SJCRH30 (cell line): ENCODE measurements at places on chromosomes 7 and 10.

DNA sequence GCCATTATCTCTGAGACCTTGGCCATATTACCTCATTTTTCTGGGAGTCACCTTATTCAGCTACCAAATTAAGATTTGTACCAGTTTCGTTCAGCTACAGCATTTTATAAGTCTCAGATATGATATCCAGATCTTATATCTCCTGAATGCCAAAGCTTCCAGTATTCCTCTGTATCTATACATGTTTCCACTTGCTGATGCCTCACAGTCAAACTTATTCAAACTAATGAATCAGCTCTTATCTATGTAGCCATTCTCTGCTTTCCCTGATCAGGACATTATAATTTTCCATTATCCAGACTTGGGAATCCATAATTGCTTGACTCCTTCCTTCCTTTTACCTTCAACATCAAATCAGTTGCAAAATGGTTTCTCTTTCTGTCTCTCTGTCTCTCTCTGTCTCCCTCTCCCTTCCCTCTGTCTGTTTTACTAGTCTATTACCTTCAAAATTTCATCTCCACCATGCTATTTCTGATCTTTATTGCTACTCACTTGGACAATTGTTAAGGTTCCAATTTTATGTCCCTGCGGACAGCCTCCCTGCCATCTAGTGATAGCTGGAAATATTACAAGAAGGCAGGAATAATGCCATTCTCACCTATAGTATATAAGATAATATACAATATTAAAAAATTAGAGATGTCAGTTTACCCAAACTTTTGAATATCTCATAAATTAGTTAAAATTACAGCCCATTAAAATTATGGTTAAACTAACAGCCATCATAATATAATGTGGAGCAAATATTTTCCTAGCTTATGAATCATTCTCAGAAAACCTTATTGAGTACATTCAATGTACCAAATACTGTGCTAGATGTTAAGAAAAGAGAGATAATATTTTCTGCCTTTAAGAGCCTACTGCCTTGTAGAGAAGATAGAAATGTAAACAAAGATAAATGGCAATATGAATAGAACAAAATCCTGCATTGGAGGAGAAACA, 89.8 kb downstream of the PCLO start:
- peak; percentile 11 for DNase-seq

DNA sequence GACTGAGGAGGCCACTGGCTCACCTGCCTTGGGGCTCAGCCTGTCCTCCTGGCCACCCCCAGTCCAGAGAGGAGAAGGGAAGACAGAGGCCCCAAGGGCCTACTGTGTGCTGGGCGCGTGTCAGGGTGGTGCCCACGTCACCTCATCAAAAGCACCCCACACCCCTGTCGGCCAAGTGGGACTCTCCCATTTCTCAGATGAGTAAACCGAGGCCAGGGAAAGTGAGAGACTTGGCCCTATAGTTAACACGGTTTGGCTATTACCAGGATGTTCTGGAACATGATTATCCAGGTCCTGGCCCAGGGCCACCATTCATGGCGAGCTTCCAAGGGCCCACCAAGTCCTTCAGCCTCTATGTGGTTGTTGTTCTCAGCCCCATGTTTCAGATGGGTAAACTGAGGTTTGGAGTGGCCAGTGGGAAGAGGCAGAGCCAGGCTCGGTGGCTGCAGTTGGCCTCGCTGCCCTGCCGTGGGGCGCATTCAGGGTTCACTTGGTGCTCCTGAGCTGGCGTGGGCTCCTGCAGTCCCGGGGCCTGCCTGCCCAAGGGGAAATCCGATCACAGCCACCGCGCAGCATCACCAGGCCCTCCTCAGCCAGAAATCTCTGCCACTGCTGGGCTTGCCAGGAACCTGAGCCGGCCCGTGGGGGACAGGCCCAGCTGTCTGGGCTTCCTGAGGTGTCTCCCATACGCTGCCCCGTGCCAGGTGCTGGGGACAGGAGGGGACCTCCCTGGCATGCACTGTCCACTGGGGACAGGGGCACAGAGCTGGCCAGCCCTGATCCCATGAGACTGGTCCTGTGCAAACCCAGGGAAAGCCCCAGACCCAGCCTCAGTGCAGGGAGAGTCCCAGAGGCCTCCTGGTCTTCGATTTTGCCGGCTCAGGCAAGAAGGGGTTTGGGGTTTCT, 117.7 kb upstream of the TNRC18 start:
- peak; percentile 68 for DNase-seq

GRCh38 chr10:52332815-52333214, 18.7 kb downstream of the DKK1 start:
- no peak for DNase-seq

GRCh38 chr7:127512663-127513062, 72.7 kb downstream of the GCC1 start:
- no peak for DNase-seq

- DNase-seq: no peak
Observed at GRCh38 chr7:27153526-27153925, 1.1 kb upstream of the HOXA3 start.

- DNase-seq: peak; percentile 63
Observed at GRCh38 chr7:113824117-113824823, 94.5 kb downstream of the PPP1R3A start.

- DNase-seq: no peak
Observed at GRCh38 chr7:65250697-65251395, 122.8 kb upstream of the ZNF92 start.

DNA sequence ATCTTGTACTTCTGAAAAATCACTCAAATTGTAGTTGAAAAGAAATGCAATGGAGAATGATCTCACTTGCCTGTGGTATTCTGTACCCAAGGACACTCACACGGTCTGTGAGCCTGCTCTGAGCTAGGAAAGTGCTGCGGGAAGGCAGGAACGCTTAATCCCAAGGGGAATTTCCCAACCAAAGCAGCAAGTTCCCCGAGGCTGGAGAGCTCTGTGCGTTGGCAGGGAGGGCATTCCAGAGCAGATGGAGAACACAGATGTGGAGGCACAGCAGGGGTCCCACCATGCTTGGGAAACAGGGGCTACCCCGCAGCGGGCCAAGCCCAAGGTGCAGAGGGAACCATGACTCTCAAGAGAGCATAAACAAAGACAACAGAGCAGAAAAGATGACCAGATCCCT, 13.6 kb downstream of the SVIL start:
- DNase-seq: peak; percentile 46

- DNase-seq: no peak
Observed at GRCh38 chr7:15461576-15461975, 100.2 kb downstream of the AGMO start.

DNA sequence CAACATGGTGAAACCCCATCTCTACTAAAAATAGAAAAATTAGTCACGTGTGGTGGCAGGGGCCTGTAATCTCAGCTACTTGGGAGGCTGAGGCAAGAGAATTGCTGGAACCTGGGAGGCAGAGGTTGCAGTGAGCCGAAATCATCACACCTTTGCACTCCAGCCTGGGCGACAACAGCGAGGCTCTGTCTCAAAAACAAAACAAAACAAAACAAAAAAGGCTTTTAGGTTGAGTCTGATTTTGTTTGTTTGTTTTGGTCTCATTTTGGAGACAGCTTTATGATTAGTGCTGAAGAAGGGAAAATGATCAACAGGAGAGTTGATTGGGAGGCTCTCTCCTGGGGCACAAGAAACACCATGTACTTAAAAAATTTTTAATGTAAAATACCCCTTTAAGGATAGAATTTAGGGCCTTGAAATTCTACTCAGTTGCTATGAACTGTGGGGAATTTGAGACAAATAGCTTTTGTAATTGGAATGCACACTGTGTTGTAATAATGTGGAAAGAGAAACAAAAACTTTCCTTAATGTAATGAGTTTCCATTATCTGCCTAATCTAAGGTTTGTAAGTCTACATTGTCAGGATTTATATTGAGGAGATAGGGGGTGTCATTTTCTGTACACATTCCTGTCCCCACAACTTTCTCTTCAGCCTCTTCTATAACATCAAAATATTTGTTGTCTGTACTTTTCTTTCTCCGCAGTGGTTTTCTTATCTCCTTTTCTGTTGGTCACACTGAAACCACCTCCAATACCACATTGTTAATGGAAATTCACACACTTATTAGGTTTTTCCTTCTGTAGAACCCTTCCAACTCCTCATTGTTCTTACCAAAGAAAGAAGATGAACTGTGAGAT, 41.3 kb downstream of the ARID5B start:
- no peak for DNase-seq

DNA sequence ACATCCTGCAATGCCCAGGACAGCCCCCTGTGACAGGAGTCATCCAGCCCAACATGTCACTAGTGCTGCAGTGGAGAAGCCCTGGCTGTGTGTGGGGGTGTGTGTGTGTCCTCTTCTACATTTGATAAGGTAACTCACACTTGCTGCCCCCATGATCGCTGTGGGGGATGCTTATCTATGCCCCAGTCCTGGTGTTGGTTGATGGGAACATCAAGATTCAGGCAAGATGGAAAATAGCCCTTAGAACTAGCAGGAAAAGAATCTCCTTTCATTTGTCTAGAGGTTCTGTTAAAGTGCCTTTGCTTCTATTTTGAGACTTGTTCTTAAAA, 52.4 kb downstream of the TCF7L2 start:
- DNase-seq: no peak

DNA sequence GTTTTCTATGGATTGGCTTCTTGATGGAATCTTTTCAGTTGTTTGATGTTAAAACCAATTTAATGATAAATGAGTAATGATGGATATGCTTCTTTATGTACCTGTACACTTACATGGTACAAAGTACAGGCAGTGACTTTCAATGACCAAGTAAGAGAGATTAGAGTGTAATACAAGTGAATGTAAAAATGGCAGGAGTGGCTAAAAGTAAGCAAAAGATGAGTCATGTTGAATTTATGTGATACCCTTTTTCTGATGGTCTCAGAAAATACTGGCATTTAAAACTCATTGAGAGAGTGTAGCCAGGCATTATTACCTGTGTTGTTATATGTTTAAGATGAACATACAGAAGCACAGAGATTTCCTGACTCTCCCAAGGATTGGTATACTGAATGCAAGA, 97.1 kb downstream of the GPR85 start:
- DNase-seq: no peak

GRCh38 chr10:63866075-63866746, 345.0 kb downstream of the REEP3 start:
- peak; percentile 30 for DNase-seq

DNA sequence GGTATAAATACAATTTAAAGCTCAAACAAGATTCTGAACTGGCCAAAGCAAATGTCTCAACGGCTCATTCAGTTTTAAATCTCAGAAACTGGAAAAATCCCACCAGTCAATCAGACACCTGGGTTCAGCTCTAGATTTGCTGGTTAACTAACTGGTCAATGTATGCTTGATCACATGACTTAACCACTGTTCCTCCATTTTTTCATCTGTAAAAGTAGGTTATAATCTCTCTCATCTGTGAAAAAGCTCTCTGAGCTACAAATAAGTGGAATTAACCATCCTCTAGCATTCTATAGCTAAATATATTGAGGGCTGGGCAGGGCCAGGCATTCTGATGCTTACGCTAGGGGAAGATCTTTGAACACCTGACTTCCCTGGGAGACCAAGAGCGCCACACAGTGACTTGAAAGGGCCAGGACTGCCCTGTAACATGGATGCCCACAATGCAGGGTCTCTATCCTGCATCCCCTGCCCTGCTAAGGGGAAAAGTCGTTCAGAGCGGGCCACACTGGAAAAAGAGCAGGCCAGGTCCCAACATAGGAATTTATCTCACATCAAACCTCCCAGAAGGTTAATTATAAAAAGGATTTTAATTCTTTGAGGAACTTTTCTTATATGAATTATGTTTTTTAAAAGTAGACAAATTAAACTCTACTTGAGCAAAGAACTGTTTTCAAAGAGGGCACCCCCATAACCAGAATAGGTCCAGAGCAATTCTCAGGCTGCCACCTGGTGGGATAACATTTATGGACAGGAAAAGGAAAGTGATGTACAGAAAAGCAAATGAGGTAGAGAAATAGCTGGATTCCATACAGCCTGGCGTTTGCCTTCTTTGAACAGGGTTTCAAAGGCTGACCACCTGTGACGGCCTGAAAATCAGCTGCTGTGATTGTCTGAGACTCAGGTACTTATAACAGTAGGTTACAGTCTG, 1.8 kb downstream of the RP9 start:
- peak; percentile 52 for DNase-seq

- DNase-seq: peak; percentile 61
Observed at GRCh38 chr10:52864201-52865106, 91.9 kb upstream of the MBL2 start.

- peak; percentile 39 for DNase-seq
Observed at GRCh38 chr10:79130846-79131245, 62.1 kb downstream of the ZMIZ1 start.

GRCh38 chr7:25854608-25855497, 297.1 kb upstream of the NFE2L3 start:
- peak; percentile 99 for DNase-seq

- DNase-seq: peak; percentile 89
Observed at GRCh38 chr10:118980135-118980865, 49.2 kb upstream of the NANOS1 start.

GRCh38 chr10:74543276-74543675, 283.1 kb upstream of the KAT6B start:
- no peak for DNase-seq

DNA sequence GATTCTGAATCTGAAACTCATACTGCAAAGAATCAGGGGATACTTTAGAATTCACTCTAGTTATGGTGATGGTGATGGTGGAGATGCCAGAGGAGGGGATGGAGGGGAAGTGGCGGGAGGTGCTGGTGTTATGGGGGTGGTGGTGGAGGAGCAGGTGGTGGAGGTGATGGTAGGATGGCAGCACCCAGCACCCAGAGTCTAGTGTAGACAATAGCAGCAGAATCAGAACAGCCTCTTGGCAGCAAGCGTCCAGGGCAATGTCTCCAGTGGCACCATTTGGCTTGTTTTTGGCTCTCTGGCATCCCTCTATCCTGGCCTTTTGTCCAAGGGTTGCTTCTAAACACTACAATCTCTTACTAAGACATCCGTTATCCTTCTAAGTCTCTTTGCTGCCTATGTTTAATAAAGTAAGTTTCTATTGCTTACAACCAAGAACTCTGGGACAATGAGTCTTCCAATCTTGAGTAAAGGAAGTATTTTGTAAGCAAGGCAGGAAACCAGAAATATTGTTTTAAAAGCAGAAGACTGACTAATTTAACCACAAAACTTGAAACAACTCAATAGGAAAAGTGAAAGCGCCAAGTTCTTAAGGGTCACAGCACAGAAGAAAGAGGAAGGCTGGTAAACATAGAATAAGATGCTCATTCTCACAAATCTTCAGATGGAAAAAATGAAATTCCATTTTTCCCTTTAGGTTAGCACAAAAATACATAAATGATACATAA, 42.4 kb upstream of the GDF10 start:
- no peak for DNase-seq

GRCh38 chr7:66099551-66100407, 14.9 kb upstream of the CRCP start:
- DNase-seq: peak; percentile 62

DNA sequence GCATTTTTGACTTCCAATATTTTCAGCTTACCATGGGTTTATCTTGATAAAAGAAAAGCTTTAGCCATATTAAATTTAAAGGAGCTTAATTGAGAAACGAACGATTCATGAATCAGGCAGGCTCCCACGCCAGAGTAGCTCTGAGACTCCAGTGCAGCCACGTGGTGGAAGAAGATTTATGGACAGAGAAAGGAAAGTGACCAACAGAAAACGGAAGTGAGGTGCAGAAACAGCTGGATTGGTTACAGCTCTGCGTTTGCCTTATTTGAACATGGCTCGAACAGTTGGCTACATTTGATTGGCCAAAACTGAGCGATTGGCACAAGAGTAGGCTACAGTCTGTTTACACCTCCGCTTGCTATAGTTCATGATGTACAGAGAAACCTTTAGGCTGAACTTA, 395.4 kb downstream of the GATA3 start:
- no peak for DNase-seq

- DNase-seq: no peak
Observed at GRCh38 chr7:98134420-98135228, 28.0 kb downstream of the LMTK2 start.
